ENCODE measurements at places on chromosomes 7 and 10.

DNA sequence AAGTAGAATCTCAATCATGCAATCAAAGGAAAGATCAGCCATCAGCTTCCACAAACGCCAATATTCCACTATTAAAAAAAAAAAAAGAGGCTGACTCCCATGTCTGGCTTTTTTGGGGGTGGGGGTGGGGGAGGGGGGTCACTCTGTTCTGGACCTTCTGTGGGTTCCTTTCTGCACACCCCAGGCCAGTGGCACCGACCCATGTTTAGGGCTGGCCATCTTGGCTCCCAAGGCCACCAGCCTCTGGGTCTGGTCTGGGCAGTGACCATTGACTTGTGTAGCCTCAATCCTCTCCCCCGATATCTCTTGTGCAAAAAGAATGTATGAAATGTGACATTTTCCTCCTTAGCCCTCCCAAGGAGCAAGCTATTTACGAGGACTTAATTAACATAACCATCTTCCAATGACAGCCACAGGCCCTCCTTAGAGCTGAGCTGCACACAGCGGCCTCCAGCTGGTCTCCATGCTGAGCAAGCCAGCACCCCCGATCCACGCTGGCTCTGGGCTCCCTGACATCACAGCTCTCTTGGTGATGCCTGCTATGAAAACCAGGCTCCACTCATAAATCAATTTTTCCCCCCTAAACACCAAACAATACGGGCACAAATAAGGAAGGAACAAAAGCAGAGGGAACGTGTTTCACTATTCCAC is 100.1 kb downstream of the ZRANB1 start:
- no peak for DNase-seq

DNA sequence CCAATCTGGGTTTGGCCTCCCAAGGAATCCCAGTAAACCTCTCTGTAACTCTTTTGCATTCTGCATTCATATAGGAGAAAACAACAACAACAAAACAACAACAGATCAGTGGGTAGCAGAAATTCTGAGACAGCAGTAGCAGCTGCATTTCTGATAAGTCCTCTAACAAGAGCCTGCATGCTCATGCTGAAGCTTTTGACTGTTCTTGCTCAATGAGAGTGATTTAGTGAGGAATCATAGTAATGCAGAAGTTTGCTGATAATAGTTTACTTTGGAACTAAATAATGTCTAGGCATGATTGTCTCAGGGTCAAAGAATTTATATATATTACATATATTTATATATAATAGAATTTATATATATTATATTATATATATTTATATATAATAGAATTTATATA is 35.2 kb downstream of the BMPER start:
- no peak for DNase-seq

GRCh38 chr10:44126291-44126717 is 258.6 kb downstream of the CXCL12 start:
- no peak for DNase-seq

DNA sequence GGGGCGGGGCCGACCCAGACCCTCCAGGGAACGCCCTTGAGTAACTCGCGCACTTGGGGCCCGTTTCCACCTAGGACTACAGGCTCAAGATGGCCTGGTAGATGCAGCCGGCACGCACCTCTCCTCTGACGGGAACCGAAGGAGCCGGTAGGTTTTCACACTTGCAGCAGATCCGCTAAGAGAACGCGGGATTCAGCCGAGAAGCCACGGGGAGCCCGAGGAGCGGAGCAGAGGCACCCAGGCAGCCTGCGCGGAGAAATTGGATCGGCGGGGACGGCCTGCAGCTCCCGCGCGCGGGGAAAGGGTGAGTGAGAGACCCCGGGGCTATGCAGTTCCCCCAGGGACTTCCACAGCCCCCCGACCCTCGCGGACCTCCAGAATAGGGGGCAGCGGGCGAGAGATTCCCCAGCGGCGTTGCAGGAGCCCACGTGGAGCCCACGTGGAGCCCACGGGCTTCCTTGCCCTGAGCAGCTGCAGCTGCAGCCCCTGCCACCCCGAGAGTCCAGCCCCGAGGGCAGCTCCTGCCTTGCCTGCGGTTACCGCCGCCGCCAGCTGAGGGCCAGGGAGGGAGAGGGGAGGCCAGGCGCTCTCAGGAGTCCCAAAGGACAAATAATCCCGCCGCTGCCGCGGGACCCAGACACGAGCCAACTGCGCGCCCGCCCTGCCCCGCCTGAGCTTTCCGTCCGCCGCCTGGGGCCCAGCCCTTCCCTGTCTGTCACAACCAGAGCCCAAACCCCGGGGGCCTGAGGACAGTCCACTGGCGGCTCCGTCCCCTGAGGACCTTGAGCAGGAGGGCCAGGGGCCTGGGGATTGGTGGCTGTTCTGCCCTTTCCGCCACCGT is 13.1 kb downstream of the IFT22 start:
- DNase-seq: no peak

- DNase-seq: no peak
Measured at GRCh38 chr10:59575269-59575668, 134.4 kb downstream of the SLC16A9 start.

DNA sequence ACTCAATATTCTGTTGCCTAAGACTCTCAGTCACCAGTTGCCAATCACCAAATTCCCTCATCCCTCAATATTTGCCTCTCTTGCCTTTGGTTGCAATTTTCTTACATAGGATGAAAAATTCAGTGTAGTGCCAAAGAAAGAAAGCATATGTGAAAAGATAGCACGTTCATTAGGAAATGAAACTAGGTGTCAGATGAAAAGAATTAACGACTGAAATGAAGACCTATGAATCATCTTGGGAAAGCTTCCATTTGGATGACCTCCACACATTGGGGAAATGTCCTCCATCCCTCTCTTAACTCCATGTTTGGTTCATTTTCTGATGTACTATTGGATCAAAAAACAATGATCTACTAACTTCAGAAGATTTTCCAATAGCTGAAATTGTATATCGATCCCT is 145.1 kb upstream of the MEOX2 start:
- DNase-seq: no peak

- DNase-seq: no peak
Measured at GRCh38 chr10:7291487-7292270, 119.2 kb downstream of the SFMBT2 start.

DNA sequence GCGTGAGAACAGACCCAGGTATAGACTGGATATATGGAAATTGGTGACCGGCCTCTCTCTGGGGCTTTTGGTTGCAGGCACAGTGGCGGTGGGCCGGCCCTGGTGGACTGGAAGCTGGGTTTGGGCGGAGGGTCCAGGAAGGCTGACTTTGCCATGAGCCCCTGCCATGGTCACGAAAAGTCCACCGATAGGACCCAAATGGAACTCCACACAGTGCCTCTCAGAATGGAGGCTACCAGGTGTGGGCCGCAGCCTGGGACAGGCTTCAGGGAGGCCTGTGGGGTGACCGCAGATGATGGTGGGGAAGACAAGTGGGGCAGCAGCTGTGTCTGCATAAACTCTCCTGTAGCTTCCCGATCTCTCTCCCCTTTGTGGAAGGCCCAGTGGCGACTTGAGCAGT is 123.2 kb downstream of the DNAJB6 start:
- no peak for DNase-seq

DNA sequence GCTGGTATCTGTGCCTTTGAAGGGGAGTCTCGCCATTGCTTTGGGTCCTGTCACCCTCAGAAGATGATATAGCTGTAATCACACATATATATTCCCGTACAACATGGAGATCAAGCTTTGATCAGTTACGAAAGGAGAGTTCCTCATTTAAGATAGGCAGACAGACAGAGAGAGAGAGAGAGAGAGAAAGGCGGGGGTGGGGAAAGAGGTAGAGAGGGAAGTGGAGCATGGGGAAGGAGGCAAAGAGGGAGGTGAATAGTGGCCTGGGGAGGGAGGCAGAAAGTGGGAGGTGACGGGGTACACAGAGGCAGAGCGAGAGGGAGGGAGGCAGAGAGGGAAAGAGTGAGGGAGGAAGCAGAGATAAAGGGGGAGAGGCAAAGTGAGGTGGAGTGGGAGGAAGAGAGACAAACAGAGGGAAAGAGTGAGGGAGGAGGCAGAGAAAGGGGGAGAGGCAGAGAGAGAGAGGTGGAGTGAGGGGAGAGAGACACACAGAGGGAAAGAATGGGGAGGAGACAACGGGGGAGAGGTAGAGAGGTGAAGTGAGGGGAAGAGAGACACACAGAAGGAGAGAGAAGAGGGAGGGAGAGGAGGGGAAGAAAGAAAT is 44.6 kb upstream of the C1QL3 start:
- DNase-seq: no peak

GRCh38 chr10:100025576-100025975 is 15.8 kb upstream of the DNMBP start:
- DNase-seq: peak; percentile 2

DNA sequence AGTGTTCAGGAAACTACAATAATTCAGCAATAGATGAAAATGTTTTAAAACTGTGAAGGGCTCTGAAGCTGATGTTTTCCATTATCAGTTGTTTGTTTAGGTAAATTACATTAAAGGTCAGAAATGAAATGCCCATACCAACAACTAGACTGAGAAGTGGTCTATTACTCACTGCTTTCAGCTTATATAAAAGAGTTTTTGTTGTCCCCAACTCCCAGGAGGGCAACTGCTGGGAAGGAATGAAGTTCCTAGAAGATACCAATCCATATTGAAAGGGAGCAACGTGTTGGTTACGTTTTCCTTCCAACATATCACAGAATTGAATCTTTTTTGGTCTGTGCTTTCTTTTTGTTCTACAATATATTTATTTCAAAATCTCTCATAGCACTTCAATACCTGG is 330.6 kb upstream of the LRRN3 start:
- no peak for DNase-seq

- DNase-seq: no peak
Measured at GRCh38 chr10:107701943-107702342, 537.4 kb upstream of the SORCS1 start.

GRCh38 chr7:16417906-16418305 is 3.4 kb downstream of the CRPPA start:
- DNase-seq: no peak

- DNase-seq: no peak
Measured at GRCh38 chr7:148905093-148905666, 21.1 kb upstream of the EZH2 start.

- no peak for DNase-seq
Measured at GRCh38 chr10:116156819-116157218, 116.2 kb downstream of the GFRA1 start.

GRCh38 chr7:158840604-158841003 is 11.3 kb upstream of the ESYT2 start:
- DNase-seq: no peak

DNA sequence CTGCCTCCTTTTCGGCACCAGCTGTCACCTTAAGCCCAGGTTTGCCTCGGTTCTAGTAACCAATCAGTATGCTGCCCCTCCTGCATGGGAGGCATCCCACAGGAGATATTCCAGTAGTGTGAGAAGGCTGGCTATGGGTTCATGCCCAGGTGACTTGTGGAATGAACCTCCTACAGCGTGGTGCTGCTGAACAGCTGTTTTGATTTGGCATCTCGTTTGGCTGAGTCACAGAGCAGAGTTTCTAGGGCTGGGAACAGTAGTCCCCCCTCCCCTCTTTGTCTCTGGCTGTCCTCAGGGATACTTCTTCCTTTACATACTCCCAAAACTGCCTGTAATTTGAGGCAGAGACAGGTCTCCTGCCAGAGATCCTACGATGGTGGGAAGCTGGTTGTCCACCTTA is 16.1 kb downstream of the R3HCC1L start:
- DNase-seq: no peak

DNA sequence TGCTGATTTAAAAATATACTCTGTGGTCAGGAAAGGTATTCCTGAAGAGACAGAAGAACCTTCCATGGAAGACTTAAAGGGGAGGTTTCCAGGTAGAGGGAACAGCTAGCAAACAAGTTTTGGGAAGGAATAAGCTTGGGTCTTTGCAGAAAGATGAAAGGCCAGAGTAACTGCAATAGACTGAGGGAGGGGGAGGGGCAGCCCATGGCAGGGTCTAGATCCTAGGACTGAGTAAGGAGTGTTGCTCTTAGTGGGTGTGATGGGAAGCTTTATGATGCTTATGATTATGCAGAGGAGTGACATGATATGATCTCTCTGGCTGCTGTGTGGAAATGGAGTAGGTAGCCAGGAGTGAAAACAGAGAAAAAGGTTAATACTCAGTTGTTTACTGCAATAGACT is 90.0 kb upstream of the FEZF1 start:
- DNase-seq: no peak

DNA sequence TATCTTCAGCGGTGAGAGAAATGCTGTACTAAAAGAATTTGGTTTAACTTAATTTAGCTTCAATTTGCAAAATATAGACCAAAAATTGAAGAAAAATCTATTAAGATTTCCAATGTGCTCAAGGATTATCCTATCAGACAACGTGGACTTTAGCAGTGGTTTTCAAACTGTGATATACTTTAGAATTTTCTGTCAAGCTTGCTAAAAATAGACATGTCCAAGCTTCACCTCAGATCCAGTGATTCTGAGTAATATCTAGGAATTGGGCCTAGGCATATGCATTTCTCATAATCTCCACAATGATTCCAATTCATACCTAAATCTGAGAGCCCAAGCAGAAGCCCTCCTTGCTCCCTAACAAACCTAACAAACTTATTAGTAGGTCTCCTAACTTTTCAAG is 3.4 kb downstream of the WASL start:
- DNase-seq: no peak

- no peak for DNase-seq
Measured at GRCh38 chr7:68840991-68841390, 757.3 kb upstream of the AUTS2 start.

DNA sequence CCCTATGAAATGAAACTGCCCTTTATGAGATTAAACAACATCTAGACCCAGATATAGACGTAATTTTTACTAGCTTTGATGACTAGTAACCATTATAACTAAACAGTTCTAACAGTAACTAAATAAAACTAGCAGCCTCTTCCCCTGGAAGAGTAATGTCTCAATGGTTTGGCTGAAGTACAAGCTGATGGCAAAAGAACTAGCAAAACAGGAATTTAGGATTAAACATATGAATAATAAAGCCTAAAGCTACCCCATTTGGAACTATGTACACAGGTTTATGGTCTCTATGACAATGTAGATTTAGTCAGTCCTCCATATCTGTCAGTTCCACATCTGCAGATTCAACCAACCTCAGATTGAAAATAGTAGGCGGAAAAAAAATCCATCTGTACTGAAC is 6.4 kb downstream of the DPY19L1 start:
- no peak for DNase-seq

- no peak for DNase-seq
Measured at GRCh38 chr10:1504940-1505339, 232.4 kb downstream of the ADARB2 start.

- no peak for DNase-seq
Measured at GRCh38 chr7:102874166-102874829, 38.5 kb upstream of the LRRC17 start.

GRCh38 chr7:70867513-70867912 is 264.4 kb upstream of the GALNT17 start:
- no peak for DNase-seq

- no peak for DNase-seq
Measured at GRCh38 chr10:91493313-91493712, 83.2 kb downstream of the HECTD2 start.

GRCh38 chr7:107432261-107432660 is 37.6 kb upstream of the GPR22 start:
- no peak for DNase-seq
